Mesothelial cell of epicardium (in vitro differentiated cells): ENCODE measurements at places on chromosomes 11 and 22.
A peak's percentile ranks its signal among the peaks of the same experiment; 100 is the strongest.

- peak overlapping the region; percentile 69 for H3K27ac ChIP-seq
- H3K4me1 ChIP-seq = no peaks in the 10 kb centered on the region
- no peak for DNase-seq
- H3K27me3 ChIP-seq = no peaks in the 10 kb centered on the region
- H3K36me3 ChIP-seq = peaks cover 20% of the 10 kb centered on the region
These were observed 29.2 kb downstream of the MUC6 start for GRCh38 chr11:1007279-1007678.

DNA sequence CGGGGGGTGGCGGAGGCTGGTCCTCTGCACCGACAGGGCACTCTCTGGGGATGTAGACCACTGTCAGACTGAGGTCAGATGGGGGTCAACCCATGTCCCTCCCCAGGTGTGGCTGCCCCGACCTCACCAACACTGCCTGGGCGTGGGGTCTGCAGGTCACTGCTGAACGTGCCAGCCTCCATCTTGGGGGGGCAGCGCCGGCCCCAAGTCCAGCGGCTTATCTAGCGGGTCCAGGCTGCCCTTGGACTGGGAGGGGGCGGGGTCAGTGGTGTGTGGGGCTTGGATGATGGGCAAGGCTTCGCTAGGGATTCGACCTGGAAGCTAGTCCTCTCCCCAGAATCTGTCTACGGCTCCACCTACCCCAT, 178.2 kb downstream of the IGLL1 start:
- peak overlapping the region; percentile 78 for H3K4me3 ChIP-seq
- DNase-seq = no peak
- peak overlapping the region; percentile 47 for H3K27ac ChIP-seq
- peaks cover 64% of the 10 kb centered on the region for H3K4me1 ChIP-seq
- no peaks in the 10 kb centered on the region for H3K27me3 ChIP-seq

GRCh38 chr11:63944987-63945386, 6.2 kb downstream of the NAA40 start:
- H3K4me1 ChIP-seq = peaks cover 16% of the 10 kb centered on the region
- no peak overlapping the region for H3K4me3 ChIP-seq
- H3K27me3 ChIP-seq = no peaks in the 10 kb centered on the region
- H3K27ac ChIP-seq = no peak overlapping the region

- H3K27me3 ChIP-seq = no peaks in the 10 kb centered on the region
- DNase-seq = no peak
- H3K4me3 ChIP-seq = no peak overlapping the region
- H3K36me3 ChIP-seq = peaks cover 5% of the 10 kb centered on the region
These were observed 4.7 kb downstream of the API5 start for GRCh38 chr11:43316451-43316850.
